ENCODE measurements at places on chromosomes 13 and 19.

DNA sequence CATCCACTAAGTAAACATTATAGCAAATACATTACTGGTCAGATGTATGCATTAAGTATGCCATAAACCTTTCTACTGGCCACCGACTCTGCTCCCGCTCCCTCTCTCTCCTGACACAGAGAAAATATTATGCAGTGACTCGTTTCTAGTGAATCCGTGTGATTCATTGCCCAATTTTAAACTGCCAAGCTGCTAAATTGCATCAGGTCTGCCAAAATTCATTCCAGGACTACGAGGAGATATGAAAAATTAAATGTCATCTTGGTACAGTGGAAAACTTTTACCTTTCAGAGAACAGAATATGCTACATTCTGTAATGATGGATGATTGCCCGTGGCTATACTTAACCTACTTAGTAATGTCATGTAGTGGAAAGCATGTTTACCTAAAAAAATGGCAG lies 368.8 kb upstream of the TSHZ3 start:
- DNase-seq = no peak

- no peak for DNase-seq
Observed at GRCh38 chr19:1901940-1902404, 3.2 kb upstream of the ADAT3 start.

DNA sequence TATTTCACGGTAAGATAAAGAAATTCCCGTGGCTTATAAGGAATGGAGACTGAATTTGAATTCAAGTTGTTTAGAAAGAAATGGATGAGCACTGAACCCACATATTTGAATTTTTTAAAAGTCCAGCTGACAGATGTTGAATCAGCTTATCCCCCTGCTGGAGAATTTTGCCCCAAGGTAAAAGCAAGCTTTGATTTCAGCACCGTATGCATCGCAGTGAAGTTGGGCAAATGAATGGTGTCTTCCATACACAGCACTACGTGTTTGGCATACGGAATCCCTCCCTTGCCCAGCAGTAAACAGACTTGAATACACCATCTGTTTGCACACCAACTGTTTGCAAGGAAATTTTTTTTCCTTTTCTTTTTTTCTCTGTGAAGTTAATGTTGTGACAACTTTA lies 77.5 kb upstream of the PEG3 start:
- DNase-seq = no peak

DNA sequence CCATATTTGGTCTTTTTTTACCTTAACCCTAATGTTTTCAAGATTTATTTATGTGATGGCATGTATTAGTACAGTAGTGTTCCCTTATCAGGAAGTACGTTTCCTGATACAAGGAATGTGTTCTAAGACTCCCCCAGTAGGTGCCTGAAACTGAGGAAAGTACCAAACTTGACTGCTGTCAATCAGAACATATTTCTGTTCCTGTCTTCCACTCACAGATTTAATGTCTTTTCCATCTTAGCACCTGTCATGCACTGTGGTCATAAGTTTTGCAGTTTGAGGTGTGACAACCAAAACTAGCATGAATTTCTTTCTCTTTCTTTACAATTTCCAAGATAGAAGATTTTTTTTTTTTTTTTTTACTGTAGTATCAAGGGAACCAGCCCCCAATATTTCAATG lies 62.9 kb downstream of the LMO7 start:
- no peak for DNase-seq

- DNase-seq = no peak
Observed at GRCh38 chr13:31043957-31044356, 111.5 kb downstream of the TEX26 start.

DNA sequence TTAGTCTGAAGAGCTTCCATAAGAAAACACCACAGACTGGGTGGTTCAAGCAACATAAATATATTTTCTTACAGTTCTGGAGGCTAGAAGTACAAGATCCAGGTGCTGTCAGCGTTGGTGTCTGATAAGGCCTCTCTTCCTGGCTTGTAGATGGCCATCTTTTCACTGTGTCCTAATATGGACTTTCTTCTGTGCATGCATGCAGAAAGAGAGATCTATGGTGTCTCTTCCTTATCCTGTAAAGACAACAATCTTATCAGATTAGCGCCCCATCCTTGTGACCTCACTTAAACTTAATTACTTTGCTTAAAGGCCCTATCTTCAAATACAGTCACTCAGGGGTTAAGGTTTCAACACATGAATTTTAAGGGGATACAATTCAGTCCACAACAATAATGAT lies 14.1 kb upstream of the NDFIP2 start:
- DNase-seq = no peak

DNA sequence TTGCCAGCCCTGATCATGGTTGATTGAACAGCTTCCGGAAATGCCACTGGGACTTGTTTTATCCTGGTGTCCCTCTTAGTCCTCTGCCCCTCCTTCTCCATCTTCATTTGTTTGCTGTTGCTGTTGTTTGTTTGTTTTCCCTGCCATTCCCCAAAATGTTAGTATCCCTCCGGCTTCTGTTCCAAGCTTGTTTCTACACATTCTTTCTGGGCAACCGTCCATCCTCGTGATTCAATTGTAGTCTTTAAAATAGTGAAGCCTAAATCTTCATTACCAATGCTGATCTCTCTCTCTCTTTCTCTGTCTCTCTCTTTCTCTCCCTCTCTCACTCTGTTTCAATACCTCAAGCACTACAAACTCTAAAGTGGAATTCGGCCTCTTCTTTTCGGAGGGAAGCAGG lies 649.3 kb upstream of the ARGLU1 start:
- DNase-seq = no peak

DNA sequence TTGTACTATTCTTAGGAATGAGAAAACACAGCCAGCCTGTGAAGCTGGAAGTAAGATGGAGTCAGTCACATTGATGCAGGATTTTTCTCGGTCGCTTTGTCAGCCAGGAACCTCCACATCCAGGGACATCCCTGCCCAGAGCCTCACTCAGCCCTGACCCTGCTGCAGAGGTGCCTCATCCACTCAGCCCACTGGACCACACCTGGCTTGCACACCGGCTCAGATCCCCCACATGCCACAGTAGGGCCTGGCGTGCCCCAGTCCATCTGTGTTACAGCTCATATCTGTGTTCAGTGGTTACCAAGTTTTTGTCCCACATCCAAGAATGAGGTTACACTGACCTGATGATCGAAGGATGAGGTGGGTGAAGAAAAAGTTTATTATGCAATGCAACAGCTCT lies 1315.4 kb downstream of the SLITRK1 start:
- DNase-seq = no peak

GRCh38 chr19:43774103-43774939 lies 6.5 kb downstream of the KCNN4 start:
- DNase-seq = no peak

DNA sequence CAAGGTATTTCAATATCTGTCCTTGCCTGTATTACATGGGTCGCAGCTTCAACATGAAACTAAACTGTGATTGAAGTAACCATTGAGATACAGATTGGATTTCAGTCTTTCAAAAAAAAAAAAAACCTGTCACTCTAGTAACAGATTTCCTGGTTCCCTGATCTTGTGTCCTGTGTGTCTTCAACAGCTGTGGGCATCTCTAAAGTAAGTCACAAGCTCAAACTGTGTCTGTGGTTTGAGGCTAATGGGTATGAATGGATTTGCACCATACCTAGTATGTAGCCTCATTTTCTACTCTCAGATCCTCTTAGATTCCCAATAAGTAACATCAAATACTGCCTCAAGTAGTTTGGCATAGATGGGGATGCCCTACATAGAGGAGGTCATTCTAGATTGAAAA lies 300.1 kb downstream of the COG6 start:
- no peak for DNase-seq

- no peak for DNase-seq
Observed at GRCh38 chr13:113584870-113585671, 518 bp downstream of the TFDP1 start.

DNA sequence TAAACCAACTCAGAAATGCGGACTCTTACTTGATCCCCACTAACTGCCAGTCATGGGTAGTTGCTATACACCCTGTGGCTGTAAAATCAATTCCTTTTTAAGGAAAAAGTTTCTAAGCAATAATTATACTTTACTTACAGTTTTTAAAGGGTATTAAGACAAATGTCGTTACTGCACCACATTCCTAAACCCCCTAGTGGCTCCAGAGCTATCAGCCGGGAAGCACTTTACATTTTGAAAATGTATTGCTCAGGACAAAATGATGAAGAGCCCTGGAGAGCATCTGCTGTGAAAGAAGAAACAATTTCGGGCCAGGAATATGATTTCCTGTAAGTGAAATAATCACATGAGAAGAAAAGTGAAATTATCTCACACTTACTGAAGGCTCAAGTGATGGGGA lies 36.7 kb downstream of the DCLK1 start:
- no peak for DNase-seq

DNA sequence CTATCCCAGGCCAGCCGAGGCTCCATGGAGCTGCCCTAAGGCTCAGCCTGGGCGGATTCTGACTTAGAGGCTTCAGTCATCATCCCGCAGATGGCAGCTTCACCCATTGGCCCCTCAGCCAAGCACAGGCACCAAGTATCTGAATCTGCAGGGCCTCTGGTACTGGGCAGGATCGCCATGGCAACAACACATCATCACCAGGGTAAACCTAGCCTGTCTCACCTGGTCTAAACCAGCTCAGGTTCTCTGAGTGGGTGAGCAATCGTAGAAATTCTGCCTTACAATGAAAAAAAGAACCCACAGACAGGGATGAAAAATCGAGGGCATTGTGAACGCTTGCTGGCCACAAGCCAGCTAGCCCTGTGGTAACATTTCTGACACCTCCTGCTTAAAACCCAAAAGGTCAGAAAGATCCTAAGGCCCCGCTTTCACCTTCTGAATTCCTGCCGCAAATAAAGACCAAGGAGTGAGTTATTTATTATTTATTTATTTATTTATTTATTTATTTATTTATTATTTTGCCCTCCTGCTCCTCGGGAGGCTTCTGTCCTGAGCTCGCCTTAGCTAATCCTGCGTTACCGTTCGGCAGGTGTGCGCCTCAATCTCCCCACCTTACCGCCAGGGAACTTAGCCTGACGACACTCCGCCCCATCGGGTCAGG lies 12.0 kb upstream of the CEACAM21 start:
- no peak for DNase-seq

DNA sequence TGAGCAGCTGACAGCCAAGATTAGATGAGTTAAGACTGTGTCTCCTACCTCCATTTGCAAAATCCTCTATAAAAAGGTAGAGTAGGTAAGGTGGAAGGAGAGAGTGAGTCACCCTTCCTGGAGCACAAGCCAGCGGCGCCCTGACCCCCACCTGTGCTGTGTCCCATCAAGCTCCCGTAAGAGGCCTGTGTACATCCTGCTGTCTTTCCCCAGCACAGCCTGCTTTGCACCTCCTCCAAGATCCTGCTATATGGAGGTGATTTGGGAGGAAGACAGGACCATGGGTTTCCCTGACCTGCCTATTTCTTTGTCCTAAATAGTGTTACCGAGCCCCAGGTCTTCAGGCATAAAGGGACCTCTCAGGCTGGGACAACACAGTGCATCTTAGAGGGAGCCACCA lies 62.3 kb upstream of the UQCRFS1 start:
- no peak for DNase-seq

DNA sequence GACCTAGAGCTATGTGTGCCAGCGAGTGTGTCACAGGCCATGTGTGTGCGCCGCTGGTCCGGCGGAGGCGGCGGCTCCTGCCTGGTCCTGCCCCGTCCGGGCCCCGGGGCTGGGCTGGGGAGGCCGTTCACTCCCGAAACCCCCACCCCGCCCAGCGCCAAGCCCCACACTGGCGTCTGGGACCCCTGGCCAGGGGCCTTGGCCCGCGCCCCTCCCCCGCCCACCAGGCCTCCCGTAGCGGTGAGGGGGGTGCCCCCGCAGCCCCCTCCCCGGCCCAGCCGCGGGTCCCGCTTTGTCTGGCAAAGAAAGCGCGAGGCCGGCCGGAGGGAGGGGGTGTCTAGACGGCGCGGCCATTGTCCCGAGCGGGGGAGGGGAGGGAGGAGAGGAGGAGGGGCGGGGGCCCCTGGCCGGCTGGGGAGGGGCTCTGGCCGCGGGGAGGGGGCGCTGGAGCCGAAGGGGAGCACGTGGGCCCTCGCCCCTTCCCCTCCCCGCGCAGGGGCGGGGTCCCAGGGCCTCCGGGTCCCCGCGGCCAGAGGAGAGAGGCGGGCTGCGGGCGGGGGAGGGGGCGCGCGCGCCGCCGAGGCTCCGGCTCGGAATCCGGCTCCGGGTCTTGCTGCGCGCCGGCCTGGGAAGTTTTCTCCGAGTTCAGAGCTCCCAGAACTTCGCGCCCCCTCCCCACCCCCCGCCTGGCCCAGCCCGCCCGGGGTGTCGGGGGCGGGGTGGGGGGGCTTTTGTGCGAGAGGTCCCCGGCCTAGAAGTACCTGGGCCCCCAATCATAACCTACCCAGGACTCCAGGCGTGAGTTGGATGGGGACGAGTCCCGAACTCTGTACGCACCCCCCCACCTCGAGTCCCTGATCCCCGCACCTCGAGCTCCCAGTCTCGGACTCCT lies 888 bp downstream of the NOTCH3 start:
- no peak for DNase-seq

GRCh38 chr13:26836626-26837025 lies 76.0 kb upstream of the GPR12 start:
- no peak for DNase-seq

GRCh38 chr13:109383683-109384082 lies 402.7 kb downstream of the IRS2 start:
- no peak for DNase-seq

GRCh38 chr13:99051768-99052455 lies 74.0 kb upstream of the DOCK9 start:
- DNase-seq = no peak

DNA sequence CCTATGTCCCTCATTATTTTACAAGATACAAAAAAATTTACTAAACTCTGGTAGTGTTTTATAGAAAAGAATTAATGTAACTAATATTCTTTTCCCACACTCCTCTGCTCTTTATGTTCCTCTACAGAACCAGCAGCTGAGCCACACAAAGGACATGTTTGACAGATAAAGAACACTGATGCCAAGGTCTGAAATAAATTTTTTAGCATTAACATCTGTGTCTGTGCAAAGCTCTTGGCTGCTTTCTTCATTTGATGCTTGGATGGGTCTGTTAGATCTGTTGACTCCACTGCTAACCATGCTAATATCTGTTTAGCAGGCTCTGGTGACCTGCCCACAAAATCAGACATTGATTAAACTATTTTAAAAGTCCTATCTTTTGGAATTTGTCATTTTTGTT lies 2363.8 kb downstream of the PCDH9 start:
- DNase-seq = no peak

- DNase-seq = no peak
Observed at GRCh38 chr13:89878904-89879303, 1468.6 kb upstream of the MIR17HG start.

- DNase-seq = peak; percentile 46
Observed at GRCh38 chr13:44758630-44759383, 182.7 kb upstream of the TSC22D1 start.

- DNase-seq = no peak
Observed at GRCh38 chr19:17061691-17062090, 13.6 kb downstream of the HAUS8 start.

Measured in NCI-H187 (cell line).